ENCODE measurements at places on chromosomes 3 and 15.

DNA sequence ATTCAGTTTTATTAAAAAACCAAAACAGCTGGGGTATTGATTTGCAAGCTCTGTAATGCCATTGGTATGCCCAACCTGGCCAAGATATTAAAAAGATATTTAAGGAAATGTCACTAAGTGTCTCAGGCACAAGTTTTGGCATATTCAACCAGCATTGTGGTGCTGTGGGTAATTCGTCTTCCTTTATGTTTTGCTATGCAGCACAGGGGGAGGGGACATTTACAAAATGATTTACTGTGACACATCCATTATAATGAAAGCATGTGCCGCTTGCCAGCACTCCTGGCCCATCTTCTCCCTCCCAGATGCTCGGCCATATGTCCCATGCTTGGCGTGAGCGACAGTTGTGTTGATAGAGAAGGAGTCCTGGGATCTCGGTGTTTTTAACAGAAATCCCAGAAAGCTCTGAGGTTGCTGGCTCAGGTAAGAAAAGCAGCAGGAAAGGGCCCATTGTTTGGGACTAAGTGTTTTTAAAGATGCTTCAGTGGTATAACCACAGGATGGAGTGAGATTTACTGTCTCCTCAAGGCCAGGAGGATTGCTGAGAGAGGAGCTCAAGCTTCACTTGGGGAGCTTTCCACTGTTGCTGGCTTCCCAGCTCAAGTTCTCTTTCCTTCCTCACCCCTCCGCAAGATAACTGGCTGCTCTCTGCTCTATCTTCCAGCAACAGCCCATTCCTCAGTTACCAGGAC, 158.2 kb upstream of the TSC22D2 start:
- DNase-seq = no peak

DNA sequence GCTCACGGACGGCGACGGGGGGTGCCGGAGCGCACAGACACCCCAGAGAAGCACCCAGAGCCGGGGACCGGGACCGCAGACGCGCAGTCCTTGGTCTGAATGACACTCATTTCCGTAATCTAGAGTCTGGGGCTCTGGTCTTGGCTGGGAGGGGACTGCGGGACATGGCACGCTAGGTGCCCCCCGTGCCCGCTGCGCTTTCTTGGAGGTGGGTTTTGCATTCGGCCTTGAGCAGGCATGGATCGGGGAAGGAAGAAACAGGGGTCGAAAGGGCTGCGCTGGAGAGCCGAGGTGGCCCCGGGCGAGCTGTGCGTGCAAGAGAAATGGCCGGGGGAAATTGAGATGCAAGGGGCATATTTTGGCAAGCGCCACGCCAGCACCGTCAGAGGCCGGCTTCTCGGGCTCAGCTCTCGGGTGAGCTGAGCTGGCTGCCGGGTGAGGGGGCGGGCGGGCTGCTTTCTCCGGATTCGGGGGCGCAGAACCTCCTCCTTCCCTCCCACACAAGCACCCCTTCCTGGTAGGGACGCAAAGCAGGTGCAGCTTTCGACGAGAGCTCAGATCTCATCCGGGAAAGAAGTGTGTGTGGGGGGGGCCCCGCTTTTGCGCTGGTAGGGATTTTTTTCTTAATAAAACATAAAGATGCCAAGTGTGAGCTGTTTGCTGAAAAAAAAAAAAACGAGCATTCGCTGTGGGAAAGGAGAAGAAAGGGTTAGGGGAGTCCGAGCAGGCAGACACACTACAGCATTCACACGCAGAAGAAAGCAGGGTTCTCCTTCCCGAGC, 963 bp upstream of the NTRK3 start:
- peak; percentile 58 for DNase-seq

GRCh38 chr15:100684591-100684990, 82.2 kb downstream of the ASB7 start:
- no peak for DNase-seq

- no peak for DNase-seq
These were observed 198.2 kb upstream of the UMPS start for GRCh38 chr3:124532071-124532470.

- peak; percentile 58 for DNase-seq
These were observed 41.5 kb downstream of the DLG1 start for GRCh38 chr3:197256836-197257444.

DNA sequence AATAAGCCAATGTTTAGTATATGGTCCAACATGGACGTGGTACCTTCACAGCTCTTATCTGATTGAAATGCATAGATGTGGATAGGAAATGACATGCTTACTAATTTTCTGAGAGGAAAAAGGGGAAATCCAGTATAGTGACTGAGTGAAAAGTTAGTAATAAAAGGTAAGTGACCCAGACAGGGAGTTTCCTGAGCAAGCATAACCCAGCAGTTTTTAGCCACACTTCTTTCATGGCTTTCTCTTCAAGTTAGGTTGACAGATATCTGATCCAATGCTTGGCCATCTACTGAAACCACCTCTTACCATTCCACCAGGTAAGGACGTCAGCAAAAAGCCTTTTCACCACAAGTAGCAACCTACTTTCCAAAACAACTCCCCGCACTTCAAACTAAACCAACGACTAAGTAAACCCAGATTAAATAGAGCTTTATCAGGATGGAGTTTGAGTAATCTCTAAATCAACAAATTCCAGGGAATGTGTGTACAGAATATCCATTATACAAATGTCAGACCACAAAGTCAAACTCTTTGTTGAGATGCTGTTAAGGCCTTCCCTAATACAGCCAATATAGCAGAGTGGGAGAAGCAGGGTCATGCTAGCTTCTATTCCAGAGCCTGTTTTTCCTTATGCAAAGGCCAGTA, 329.7 kb downstream of the RORA start:
- DNase-seq = no peak

Data from globus pallidus (tissue), 1 donor.